ENCODE measurements at places on chromosomes 5 and 9. TPM values are rescaled to one million over a fixed set of nuclear protein-coding genes. Genes with fewer than 3 reads are reported as not detected.

GRCh38 chr5:16914584-16914983 lies 21.5 kb downstream of the MYO10 start:
- DNase-seq = no peak

DNA sequence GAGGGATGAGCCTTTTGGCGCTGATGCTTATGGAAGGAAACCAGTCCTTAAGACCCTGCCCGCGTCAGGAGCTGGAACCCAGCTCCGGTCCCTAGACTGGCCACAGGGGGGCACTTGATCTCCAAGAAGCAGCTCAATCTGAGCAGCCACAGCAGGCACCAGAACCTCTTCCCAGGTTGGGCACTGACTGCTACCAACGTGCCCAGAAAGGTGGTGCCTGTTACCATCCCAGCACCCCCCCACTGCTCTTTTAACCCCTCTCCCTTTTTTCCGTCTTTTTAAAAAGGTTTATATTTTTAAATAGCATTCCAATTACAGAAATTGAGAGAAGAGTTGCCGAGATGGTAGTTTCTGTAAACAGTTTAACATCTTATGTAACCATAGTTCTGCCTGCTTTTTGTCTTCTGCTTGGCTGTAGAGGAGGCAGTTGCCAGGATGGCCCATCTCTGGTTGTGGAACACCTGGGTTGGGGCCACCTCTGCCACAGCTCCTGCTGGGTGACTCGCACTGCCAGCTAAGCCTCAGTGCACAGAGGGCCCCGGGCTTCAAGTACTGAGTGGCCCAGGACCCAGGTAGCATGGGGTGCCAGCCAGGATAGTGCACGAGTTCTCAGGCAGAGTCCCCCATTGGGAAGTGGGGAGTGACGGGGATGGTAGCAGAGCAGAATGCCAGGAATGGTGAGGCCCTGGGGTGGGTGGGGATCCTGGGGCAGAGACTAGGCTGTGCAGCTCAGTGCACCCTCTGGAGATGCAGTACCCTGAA lies 62.8 kb downstream of the PFDN1 start:
- no peak for DNase-seq

- DNase-seq = no peak
Observed at GRCh38 chr5:175821790-175822211, 49.6 kb upstream of the CPLX2 start.

DNA sequence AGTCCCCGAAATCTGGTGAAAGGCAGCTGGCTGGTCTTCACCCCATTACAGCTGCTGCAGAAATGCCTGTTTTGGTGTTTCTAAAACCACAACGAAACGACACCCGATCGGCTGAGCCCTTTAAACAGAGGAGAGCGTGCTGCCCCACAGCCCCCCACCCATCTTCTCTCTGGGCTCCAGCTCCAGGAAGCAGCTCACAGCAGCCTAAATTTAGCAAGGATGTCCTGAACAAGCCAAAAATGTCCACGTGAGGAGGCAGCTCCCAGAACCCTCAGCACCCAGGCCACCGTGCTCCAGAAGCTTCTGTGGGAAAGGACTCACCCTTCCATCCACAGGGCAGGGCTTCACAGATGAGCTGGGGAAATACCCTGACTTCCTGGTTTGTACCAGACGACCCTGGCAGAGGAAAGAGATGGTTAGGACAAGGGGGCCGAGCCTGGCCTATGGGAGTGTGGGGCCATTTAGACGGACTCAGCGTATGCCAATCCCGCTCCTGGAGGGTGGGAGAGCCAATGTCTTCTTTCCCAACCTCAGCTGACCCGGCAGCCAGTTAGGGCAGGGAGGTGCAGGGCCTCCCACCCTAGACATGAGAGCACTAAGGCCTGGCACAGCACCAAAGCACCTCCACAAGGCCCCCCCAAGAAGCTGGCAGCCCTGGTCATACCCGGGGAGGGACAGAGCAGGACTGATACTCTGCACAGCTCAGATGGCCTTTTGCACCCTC lies 39.1 kb upstream of the SARDH start:
- no peak for DNase-seq

- DNase-seq = no peak
Observed at GRCh38 chr5:95184924-95185323, 100.0 kb downstream of the MCTP1 start.

- peak; percentile 87 for DNase-seq
Observed at GRCh38 chr5:98416541-98416940, 356.9 kb upstream of the RGMB start.

PCDHGA10 gene
- 2.1 TPM for total RNA-seq

DNA sequence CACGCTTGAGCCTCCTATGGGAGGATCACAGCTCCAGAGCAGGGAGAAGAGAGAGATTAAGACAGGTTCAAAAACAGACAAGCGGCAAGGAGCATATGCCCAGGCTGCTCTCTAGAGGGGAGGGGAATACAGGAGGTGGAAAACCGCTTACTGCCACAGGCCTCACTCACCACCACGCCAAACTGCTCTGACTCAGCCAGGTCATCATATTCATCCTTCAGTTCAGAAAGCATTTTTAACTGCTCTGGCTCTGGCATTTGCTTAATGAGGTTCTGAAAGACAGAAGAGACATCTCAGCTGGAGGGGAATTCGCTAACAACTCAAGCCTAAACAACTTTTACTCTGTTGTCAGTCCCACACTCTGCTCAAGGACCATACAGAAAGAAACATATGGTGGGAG lies 40.1 kb downstream of the PCDHGC5 start:
- peak; percentile 40 for DNase-seq

All from bronchial epithelial cell (primary cell).